ENCODE measurements at places on chromosomes 5 and 9.

DNA sequence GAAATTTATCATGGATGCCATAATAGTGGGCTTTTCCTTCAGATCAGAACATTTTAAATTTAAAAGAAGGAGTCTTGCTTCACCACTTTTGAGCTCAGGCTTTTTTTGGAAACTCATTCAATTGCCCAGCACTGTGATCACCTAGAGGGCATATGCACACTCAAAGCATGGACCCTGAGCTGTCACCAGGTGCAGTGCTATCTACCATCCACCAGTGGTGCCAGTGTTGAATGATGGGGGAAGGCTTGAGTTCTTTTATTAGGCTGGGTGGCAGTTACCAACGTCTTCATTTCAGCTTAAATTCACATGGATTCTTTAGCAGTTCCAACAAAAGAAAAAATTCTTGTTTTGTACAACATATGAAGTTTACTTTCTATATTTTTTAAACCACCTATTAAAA, 164.1 kb downstream of the CFAP90 start:
- DNase-seq: no peak

- DNase-seq: no peak
Observed at GRCh38 chr5:10708189-10708944, 52.7 kb downstream of the DAP start.

DNA sequence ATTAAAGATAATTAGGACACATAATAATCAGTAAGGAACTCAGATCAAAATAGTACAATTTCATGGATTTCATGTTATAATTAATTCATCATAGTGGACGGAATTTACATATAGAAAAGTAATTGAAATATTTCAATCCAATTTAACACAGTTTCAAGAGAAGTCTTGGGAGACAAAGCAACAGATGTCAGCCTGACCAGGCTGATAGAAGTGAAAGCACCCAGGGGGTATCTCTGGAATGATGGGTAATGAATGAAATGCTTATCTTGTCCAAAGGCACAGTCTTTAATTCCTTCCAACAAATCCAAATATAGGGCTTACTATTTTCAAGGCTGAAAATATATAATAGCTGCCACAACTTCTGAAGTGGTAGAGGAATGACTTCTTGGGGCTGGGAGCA, 629.3 kb upstream of the RGMB start:
- DNase-seq: no peak

GRCh38 chr9:130107234-130107861, 53.6 kb downstream of the GPR107 start:
- peak; percentile 85 for DNase-seq

GRCh38 chr9:111501648-111502047, 17.5 kb upstream of the ECPAS start:
- no peak for DNase-seq

DNA sequence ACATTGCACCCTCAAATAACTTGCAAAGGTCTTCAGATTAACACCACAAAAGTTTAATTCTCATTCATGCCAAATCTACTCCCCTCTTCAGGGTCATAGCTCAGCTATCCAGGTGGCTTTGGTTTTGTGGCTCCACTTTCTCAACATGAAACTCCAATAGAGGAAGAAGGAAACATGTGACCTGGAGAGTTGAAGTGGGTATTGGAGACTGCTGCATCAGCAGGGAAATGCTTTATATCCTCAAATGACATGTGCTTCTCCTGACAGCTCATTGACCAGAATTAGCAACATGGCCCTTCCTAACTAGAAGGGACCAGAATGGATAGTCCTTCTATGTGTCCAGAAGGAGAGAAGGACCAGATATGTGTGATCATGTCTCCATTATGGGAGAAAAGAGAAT, 73.6 kb downstream of the TLR4 start:
- DNase-seq: no peak

DNA sequence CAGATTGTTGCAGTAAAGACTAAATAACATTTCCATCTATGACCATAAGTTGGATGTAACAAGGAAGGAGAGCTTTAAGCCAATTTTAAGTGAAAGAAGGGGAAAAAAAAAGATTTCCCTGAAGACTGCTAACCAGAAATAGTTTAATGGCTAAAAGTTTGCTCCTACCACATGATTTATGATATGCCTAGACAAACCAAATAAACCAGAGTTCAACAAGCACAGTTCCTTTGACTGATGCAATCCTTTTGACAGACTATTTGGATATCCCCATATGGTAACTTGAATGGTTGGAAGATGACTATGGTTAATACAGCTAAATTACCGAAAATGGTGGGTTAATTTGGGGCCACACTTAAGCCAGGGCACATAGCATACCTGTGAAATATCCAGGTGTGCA, 338.5 kb downstream of the CETN3 start:
- no peak for DNase-seq

DNA sequence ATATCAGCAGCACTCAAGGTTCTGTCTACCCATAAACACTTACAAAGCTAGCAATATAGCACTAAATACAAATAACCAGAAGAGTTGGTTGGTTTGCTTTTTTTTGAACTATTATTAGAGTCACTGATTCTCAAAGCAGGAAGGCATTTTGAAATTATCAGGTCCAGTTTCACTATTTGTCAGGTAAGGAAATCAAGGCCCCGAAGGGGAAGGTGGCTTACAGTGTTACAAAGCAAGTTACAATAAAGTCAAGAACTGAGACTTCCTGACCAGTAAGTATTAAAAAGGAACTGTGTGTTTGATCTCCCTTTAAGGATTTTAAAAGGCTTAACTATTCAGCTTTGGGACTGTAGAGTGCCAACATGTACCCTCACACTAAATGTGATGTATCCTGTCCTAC, 10.8 kb downstream of the C5orf15 start:
- DNase-seq: no peak

DNA sequence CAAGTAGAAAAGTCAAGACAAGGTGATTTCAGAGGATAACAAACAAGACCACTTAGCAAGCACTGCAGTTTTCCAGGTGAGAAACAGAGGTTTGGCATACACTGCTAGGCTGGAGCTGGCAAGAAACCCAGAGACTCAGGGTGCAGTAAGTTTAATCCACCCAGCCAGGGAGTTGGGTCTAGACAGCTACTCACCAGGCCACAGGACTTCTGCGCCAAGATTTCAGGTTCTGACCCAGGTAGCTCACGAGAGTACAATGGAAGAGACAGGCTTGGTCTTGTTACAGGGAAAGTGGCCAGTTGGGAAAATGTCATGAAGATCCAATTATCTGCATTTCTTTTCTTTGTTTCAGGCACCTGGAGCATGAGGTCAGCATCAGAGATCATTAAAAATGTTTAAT, 9.8 kb downstream of the SMIM23 start:
- DNase-seq: no peak

- DNase-seq: no peak
Observed at GRCh38 chr9:96073531-96074480, 198.3 kb downstream of the ERCC6L2 start.

DNA sequence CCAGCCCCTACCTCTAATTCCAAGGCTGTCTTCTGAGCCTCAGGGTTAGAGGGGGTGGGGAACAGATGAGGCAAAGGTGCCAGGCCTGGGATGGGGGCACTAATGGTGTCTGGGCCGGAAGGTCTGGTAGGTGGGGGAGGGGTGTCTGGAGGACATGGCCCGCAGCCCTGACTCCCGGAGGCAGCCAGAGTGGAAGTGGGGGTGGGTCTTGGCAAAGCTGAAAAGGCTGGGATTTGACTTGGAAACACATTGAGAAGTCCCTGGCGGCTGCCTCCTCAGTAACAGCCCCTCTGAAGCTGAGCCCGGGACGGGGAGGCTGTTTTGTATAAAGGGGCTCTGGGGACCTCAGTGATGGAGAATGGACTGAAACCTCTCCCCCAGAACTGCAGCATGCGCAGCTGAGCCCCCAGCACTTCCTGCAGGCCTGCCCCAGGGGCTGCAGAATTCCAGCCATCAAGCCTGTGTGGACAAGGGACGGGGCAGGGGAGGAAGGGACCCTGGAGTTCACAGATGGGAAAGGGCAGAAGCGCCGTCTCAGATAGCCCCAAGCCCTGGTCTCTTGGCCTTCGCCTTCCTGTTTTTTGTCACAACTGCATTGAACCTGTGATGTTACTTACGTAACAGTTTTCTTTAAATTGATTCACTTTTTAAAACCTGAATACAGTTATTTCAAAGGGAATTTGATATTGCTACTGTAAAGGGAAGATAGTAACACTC, 49.3 kb upstream of the SYNPO start:
- no peak for DNase-seq

Data from stimulated activated CD4-positive, alpha-beta T cell treated with anti-CD3 and anti-CD28 coated beads, Interleukin-12 subunit alpha, Interleukin-12 subunit beta, amount 100 ng/mL, for 24 hours (primary cell).